ENCODE measurements at places on chromosomes 7 and 10.

GRCh38 chr10:89621438-89621837 is 23.6 kb downstream of the PANK1 start:
- no peak for DNase-seq

DNA sequence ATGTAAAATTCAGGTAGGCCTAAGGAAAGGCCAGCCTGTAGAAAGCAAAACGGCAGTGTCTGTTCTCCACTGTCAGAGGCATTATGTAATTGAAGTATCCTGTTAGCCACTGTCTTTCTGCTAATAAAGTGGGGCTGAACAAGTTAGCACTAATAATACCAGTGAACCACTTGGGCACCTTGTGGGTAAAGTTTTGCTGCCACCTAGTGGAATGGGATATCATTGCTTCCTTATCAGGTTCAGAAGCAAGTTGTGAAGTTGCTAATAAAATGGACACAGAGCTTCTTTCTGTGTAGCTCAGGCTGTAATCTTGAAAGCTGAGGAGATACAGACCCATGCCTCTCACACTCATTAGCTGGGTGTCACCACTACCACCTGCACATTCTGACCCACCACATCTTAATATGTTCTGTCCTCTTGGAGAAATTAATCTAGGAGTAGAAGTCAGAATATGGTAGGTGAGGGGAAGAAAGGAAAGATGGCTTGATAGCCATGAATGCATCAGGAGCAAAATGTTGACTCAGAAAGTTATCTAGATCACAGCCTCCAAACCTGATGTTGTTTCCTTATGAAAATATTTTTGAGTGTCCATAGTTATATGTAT is 175.1 kb downstream of the SEPTIN7 start:
- peak; percentile 61 for DNase-seq

DNA sequence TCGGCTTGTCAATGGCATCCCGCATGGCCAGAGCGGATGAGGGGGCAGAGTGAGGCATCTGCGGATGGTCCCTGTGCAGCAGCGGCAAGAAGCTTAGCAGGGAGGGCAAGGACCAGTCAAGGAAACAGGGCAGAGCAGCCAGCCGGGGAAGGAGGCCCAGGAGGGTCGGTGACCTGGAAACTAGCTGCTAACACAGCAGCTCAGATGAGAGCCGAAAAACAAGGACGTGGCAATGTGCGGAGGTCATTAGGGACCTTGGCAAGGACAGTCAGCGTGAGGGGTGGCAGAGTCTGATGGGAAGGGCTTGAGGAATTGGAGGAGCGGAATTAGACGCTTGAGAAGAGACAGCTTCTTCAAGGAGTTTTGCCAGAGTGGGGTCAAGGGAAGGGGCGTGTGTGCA is 20.1 kb upstream of the SH2B2 start:
- no peak for DNase-seq

DNA sequence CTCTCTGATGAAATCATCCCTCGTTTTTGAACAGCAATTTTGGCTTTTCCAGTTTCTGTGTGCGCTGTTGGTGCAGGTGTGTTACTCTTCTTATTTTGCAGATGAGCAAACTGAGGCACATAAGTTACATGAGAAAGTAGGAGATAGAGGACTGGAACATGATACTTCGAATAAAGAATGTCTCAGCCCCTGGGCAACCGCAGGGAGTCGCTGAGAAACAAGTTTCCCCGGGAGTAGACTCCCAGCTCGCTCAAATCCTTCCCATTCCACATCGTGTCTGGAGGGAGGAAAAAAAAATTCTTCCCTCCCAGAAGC is 18.0 kb downstream of the MXI1 start:
- no peak for DNase-seq

DNA sequence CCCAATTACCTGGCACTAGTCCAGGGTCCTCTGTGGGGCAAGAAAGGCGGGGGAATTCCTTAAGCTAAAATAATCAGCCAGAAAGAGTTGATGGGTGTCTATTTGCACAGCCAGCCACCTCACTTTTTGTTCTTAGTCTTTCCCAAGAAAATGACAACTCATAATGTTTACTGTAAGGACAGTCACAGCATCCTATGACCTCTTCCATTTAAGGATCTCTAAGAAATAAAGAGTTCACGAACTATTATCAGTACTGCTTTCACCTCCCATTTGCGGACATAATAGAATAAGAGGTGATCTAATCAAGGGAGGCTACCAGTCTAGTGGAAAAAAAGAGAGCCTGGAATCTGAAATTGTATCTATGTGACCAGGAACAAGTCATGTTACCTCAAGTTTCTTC is 72.4 kb upstream of the LRRC17 start:
- DNase-seq: no peak

DNA sequence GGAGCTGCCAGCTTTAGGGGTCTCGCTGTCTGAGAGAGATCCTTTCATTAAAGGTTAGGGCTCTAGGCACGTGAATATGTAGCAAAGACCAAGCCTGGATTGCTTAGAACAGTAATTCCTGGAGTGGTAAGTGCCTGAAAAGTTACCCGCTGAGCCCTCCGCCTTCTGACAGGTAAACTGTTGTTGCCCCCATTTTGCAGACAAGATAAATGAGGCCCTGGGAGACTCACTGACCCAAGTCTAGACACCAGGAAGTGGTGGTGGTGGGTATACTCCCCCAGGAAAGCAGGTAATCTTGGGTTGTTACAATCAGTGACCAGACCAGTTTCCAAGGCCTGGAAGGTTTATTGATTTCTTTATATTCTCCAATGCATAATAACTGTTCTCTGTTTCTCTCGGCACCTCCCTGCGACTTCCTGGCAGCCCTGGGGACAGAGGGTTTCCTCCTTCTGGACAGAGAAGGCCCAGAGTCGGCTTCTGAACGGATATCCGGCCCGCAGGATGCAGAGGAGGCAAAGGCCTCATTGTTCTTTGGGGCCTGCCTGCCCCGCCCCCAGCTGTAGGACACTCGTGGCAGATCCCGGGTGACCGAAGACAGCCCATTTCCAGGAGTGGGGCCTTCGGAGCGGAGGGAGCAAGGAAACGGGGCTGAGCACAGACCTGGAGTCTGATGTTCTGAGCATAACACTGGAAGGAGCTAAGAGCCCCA is 1.3 kb upstream of the GRK5 start:
- no peak for DNase-seq

DNA sequence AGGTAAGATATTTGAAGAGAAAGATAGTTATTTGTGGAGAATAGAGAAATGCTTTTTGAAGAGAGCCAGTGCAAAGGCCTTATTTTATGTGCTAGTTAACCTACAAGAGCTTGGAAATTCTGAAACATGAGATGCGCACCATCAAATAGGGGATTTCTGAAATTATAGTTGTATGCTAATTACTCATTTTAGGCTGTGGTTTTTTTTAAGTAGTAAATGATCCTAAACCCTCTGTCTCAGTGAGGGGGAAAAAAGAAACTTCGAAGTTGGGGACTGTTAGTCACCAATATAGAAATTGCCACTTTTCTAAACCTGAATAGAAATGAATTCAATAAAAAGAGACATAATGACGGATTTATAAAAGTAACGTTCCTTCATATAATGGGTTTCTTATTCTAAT is 119.3 kb upstream of the MDFIC start:
- no peak for DNase-seq

DNA sequence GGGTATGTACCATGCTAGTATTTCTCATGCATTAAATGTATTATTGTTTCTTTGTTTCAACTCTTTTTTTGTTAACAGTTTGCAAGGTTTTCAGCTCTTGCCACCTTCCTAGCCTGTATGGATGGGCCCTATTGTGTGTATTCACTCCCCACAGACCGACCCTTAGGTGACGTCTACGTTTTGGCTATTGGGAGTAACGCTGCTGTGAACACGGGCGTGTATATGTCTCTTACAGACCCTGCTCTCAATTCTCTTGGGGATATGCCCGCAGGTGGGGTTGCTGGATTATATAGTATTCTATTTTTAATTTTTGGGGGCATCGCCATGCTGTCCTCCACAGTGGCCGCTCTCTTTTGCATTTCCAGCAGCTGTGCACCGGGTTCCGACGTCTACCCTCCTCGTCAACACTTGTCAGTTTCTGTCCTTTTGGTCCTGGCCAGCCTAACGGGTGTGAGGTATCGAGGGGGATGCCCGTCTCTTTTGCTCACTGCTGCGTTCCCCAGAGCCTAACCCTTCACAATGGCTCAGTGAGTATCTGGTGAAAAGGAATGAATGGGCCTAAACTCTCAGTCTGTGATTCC is 64.1 kb upstream of the GNA12 start:
- DNase-seq: no peak

DNA sequence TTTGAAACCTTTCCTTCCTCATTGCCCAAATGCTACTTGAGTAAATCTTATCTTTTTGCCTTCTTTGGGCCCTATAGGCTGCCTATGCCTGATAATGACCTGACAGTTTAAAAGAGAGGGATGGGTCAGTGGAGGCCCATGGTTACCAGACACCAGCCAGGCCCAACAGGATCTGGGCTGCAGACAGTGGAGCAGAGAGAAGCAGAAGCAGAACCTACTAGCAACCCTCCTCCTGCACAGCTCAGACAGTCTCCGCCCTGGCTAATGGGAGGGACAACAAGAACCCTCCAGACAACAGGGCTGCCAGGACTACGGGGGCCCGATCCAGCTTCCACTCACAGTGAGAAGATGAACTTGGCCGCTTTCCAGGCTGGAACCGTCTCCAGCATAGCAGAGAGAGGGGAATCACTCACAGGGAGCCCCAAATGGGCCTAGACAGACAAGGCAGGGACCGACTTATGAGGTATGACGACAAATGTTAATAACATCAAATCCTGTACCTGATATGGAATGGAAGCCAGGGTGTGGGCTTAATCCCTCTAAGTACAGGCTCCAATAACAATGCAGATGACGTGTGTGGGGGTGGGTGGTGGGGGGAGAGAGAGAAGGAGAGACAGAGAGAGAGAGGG is 31.7 kb upstream of the DGKI start:
- DNase-seq: no peak

GRCh38 chr7:159027056-159027788 is 117.4 kb downstream of the VIPR2 start:
- no peak for DNase-seq

DNA sequence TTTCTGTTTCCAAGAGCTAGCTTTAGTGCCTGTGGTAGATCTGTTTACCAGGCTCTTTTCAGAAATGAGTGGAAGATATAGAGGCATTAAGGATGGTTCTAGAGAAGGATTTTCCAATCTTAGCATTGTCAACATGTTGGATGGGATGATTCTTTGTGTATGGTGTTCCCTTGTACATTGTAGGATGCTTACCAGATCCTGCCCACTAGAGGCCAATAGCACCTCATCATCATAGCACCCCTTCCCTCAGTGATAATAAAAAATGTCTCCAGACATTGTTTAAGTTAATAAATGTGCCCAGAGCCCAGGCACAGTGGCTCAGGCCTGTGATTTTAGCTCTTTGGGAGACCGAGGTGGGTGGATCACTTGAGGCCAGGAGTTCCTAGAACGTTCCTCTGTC is 121.2 kb downstream of the ANKRD30A start:
- no peak for DNase-seq

DNA sequence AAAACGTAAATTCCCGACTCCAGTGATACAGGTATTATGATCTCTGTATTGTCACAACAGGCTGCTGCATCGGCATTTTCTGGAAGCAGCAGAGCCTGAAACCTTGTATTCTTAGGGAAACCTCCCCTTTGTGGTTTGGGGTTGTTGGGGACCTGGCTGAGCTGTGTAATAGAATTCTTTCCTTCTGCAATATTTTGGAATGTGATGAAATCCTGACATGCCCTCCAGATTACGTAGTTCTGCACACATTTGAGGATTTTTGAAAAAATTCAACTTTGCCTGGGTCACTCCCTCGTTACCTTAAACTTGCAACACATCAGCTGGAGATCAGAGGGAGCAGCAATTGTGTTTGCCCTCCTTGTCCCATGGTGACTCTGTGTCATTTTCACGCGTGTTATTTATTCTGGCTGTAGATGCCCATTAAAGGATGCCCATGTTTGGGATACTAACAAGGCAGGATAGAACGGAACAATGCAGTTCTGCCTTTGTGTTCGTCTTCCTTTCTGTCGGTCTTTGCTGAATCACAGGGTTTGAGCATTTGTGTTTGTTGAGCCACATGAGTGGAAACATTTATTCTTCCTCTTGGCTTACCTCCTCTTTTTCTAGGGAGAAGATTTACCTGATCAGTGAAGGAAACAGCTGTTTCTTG is 181.7 kb downstream of the TCF7L2 start:
- DNase-seq: peak; percentile 86

- peak; percentile 97 for DNase-seq
Observed at GRCh38 chr7:17123020-17123419, 175.4 kb upstream of the AHR start.

DNA sequence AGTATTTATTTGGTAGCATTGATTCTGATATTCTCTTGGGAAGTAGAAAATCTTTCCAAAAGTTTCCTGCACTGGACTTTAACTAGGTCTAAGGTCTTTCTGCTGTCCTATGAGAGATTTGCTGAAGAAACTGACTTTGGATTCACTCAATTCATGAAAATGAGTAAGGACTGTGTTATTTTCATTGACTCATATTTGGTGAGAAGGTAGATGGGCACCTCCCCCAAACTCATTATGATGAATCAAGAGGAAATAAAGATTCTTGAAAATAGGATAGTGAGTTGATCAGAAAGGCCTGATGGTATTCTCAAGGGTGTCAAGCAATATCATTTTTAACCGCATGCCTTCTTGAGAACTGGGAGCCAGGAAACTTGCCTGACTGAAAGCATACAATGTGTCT is 110.3 kb downstream of the RNF133 start:
- DNase-seq: no peak

- DNase-seq: no peak
Observed at GRCh38 chr7:99459087-99459486, 6.9 kb downstream of the ATP5MF start.

DNA sequence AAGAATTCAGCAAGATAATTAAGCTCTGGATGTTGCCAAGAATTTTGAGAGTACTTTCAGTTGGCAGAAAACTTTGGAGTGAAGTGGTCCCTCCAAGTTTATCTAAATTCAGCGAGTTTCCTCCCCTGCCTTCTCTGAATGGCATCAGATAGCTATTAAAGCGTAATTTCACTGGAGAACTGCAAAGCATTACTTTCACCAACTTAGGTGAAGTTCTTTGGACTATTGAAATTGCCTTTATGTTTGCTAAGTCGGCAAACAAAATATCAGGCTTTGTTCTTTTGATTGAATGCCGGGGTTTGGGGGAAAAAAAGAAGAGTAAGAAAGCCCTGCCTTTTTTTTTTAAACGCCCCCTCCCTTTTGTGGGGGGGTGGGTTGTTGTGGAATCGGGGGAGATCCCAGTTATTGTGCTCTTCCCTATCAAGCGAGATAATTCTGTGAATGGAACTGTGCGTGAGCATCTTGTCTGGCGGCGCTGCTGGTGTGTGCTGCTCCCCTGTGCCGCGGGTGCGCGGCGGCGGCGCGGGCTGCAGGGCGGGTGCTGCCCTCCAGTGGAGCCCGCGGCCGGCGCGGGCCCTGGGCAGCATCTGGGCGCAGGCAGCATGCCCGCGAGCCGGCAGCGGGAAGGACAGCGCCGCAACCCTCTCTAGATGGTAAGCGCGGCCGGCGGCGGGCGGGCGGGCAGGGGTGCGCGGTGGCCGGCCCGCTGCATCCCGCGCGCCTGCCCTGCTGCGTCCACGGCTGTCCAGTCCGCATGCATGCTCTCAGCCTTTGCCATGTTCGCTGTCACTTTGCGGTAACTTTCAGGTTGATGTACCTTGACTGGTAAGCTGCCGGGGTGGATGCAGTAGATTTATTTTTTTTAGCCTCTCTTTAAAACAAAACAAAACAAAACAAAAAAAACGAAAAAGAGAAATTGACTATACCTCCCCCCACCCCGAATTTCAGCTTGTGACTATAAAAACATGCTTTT is 176.5 kb downstream of the TCF7L2 start:
- peak; percentile 76 for DNase-seq

- DNase-seq: peak; percentile 96
Observed at GRCh38 chr7:234708-235553, 42.6 kb downstream of the FAM20C start.

Measured in fibroblast of gingiva (primary cell).